ENCODE measurements at places on chromosomes 1 and 21.

DNA sequence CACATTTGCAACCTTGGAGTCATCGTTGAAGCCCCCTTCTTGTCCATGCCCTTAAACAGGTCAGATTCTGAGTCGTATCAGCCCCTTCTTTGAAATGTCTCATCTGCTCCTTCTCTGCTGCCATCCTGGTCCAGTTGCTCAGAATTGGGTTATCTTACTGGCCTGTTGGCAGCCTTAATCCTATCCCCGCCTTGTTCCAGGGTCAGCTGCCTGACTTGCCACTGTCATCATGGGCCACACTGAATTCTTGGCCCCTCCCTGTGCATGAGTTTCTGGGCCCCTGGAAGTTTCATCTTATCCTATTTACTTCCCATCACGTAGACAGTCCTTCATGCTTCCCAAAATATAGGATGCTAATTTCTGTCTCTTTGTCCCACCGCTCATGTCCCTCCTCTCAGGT is 23.7 kb downstream of the IRF2BP2 start:
- no peak for DNase-seq

DNA sequence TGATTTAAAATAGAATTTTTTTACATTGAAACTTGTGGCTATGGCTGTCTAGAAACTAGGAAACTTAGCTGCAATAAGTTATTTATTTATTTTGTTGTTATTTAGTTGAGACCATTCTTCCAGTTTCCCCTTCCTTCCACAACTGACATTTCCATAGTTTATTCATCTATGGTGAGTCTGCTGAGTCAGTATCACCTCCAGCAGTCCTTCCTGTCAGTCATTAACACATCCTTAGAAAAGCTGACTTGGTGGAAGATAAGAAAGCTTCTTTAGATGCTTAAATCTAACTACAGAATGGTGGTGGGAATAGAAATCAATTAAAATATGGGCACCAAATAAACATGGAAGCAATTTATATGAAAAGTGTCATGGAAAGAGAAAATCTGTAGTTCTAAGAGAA is 714.0 kb downstream of the RWDD3 start:
- DNase-seq = no peak

- no peak for DNase-seq
These were observed 38.7 kb downstream of the MAPKAPK2 start for GRCh38 chr1:206723462-206723804.

- no peak for DNase-seq
These were observed 34.1 kb downstream of the RGSL1 start for GRCh38 chr1:182484067-182484466.

- DNase-seq = no peak
These were observed 58.8 kb downstream of the CLIC4 start for GRCh38 chr1:24803987-24804530.

DNA sequence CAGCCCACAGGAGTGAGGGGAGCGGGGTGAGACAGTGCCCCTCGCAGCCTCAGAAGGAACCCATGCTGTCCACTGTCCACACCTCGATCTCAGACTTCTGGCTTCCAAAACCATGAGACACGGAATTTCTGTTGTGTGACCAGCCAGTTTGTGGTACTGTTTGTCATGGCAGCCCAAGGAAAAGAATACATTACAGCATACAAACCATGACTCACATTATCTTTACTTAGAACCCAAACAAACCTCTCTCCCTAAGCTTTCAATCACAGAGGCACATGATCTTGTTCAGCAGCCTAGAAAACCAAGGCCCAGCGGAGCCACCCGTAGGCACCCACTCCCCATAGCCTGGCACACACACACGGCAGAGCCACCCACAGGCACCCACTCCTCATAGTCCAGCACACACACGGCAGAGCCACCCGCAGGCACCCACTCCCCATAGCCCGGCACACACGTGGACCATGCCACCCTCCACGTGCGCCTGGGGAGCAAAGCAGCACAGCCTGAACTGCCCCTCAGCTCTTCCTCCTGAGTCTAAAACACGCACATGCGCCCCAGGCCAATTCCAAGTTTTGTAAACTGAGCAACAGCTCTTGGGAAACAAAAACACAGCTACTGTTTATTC is 458 bp upstream of the KRTAP10-4 start:
- DNase-seq = no peak

DNA sequence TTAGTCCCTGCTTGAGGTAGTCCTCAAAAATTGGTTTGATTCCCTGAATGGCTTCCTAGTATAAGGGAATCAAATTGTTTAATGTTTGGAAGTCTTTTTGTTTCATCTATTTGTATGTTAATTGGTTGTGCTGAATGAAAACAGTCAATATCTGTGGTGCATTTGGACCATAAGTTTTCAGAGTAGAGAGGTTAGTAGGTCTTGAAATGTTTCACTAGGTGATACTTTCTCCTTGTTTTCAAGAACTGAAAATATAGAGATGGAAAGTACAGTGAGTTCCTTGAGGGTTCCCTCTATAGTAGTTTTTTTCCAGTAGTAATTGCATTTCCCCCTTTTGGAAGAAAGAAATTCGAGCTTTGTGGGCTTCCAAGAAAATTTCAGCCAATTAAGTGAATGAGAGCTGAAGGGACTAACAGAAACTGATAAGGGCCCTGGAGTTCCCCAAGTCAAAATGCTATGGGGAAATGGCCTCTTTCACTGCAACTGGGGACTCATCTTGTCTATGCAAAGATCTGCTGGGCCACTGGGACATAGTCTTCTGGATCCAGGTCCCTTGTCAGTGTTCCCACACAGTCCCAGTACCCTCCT is 18.6 kb upstream of the CEP350 start:
- no peak for DNase-seq

GRCh38 chr21:39712976-39713375 is 32.0 kb upstream of the IGSF5 start:
- no peak for DNase-seq

GRCh38 chr1:225343618-225344017 is 84.2 kb downstream of the LBR start:
- DNase-seq = no peak

DNA sequence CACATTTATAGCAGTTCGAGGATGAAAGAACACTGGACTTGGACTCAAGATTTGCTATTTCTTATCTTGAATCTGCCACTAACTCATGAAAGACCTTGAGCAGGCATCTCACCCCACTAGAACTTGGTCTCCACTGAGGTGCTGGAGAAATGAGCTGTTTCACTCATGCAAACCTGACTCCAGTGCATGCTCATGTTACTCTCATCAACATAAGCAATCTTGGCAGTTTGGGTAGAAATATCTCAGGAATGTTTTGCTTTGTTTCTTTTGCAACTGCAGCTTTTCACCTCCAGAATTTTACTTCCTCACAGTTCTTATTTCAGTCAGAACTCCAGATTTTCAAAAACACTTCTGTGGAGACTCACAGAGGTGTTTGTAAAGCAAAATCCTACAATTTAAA is 46.2 kb upstream of the DAB1 start:
- DNase-seq = no peak

- DNase-seq = no peak
These were observed 7.1 kb upstream of the PRCC start for GRCh38 chr1:156760092-156760795.

- no peak for DNase-seq
These were observed 159.7 kb upstream of the NRIP1 start for GRCh38 chr21:15224346-15225086.
